ENCODE measurements at places on chromosomes 12 and 14. TPM values are rescaled to one million over a fixed set of nuclear protein-coding genes. Genes with fewer than 3 reads are reported as not detected.

- DNase-seq: no peak
Measured at GRCh38 chr12:124441443-124442194, 125.8 kb downstream of the NCOR2 start.

- no peak for DNase-seq
Measured at GRCh38 chr14:91847693-91848092, 19.6 kb downstream of the TC2N start.

DNA sequence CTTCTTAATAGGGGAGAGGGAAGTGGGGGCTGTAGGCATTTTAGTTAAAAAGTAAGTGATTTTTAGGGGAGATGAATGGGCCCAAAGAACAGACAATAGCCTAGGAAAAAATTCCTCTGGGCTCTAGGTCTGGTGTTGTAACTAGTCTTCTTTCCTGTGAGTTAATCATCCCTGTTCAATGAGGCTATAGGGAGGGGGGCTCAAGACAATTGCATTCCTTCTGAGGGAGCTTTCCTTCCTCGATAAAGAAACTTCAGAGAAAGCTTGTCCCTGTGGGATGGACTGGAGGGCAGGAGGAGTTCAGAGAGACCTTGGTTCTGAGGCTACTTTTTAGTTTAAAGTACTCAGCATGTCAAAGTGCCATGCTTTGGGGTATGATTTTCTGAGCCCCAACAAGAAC, 127.2 kb downstream of the BBS10 start:
- no peak for DNase-seq

DNA sequence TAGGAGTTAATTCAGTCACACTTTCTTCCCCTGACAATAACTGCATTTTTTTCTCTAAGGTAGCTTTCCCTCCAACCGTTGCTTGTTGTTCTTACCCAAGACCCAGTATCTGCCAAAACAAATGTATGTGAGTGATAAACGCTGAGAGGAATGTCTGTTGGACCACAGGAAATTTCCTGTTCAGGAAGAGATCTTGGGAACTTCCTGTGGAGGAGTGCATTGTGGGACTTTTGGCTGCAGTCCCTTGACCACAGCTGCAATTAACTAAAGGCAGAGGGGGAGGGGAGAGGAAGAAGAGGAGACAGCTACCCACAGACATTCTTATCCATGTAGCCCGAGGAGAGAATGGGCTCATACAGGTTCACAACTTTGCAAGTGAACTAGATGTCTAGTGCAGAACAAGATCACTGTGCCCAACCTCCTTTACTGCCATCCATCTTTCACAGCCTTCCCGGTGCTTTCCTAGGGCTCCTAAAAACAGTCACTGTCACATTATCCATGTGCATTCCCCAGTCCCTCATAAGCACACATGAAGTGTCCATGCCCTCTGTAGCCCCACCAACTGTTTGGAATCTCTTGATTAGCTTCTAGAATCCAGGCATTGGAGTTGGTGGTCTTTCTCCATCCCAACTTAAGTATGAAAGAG, 149.5 kb downstream of the ETV6 start:
- no peak for DNase-seq

- no peak for DNase-seq
Measured at GRCh38 chr12:59823567-59823966, 227.7 kb downstream of the SLC16A7 start.

DNA sequence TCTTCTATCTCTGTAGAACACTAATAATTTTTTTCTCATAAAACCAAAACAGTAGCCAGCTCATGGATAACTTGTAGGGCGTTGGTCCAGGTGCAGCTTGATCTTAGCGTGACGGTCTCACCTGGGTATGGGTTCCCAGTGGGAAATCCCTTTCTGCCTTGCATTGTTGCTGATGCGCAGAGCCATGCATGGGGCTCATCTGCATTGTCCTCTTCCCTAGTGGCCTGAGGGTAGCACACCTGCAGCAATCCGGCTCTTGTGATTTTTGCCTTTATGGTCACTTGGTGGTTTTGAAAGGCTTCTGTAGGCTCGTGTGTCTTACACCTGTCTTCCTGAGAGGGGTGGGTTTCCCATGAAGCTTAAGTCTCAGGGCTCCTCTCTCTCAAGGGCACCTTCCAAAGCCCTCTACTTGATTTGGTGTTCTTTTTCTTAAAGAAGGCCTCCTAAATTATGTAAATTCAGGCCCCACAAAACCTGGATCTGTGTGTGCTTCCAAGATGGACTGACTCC, 130.6 kb downstream of the PRKCH start:
- no peak for DNase-seq

The TMX1 gene
- 61.3 TPM for polyA plus RNA-seq

The CCDC38 gene
- polyA plus RNA-seq: 0.49 TPM

The SPX gene
- polyA plus RNA-seq: 13.5 TPM

The FGFR1OP2 gene
- polyA plus RNA-seq: 50.7 TPM
